Cerebellum (tissue), 4 donors: ENCODE measurements at places on chromosomes 7 and 10. TPM values are rescaled to one million over a fixed set of nuclear protein-coding genes. Genes with fewer than 3 reads are reported as not detected.

GRCh38 chr7:28570970-28571288 lies 158.6 kb downstream of the CREB5 start:
- DNase-seq, result no peak

GRCh38 chr7:4809091-4809591 lies 33.7 kb downstream of the AP5Z1 start:
- DNase-seq, result no peak

DNA sequence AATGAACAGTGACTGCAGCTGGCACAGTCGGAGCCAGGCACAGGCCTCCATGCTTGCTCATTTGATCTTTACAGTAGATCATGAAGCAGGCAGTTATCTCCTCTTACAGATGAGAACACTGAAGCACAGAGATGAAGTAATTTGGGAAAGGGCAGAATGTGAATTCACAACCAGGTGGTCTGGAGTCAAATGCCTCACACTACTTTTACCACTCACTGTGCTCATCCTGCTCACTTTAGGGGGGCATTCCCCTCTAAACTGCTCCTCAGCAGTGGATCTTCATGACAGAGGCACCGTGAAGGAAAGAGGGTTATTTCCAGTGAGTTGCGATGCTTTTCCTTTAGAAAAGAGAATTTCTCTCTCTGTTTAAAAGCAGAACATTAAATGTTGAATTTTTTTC lies 15.1 kb downstream of the SNX10 start:
- no peak for DNase-seq

GRCh38 chr10:113331961-113332360 lies 220.9 kb upstream of the HABP2 start:
- no peak for DNase-seq

DNA sequence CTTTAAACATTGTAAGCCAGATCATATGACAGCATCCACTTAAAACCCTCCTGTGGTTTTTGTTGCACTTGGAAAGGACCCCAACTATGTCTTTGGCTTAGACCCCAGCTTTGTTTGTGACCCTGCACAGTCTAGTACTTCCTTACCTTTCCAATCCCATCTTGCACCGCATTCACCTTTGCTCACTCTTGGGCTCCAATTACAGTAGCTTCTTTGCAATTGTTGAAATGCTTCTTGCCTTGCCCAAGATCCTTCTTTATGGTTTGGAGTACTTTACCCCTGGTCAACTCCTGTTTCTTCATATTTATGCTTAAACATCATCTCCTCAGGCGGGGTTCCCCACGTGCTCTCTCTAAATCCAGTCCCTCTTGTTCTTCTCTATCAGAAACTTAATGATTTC lies 162.6 kb downstream of the PTEN start:
- DNase-seq, result no peak

The JAKMIP3 gene
- 4.9 TPM for total RNA-seq

The HOXA6 gene
- not detected for total RNA-seq

DNA sequence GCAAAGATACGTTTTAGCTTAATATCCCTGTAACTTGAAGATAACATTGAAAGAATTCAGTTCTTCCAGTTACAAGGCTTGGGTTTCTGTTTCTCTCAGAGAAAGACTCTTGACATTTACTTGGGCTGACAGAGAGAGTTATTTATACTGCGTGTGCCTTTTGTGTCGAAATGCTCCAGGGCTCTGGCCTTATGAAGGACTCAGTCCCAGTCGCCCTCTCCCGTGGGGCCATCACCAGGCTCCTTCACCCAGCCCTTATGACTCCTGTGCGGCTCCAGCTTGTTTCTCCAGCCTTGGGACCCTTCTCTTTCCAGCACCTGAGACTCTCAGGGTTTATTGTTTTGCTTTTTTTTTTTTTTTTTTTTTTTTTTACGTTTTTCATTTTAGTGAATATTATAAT lies 242.3 kb upstream of the DKK1 start:
- DNase-seq, result no peak

The TSPAN13 gene
- total RNA-seq, result 56.8 TPM

GRCh38 chr7:107560898-107561516 lies 2.7 kb downstream of the COG5 start:
- no peak for DNase-seq

The BICC1 gene
- total RNA-seq, result 6.4 TPM

The GSDME gene
- total RNA-seq, result 31.3 TPM

- no peak for DNase-seq
Measured at GRCh38 chr10:33381451-33382215, 47.2 kb upstream of the NRP1 start.

- no peak for DNase-seq
Measured at GRCh38 chr10:22310928-22311327, 5.3 kb upstream of the COMMD3 start.

GRCh38 chr7:19106241-19107080 lies 11.0 kb downstream of the TWIST1 start:
- no peak for DNase-seq

GRCh38 chr7:22726907-22727713 lies at the start of gene IL6:
TSS of gene IL6 (plus strand) at chr7:22727200. CDS start at chr7:22727263, 63 bp downstream.
- DNase-seq, result no peak

DNA sequence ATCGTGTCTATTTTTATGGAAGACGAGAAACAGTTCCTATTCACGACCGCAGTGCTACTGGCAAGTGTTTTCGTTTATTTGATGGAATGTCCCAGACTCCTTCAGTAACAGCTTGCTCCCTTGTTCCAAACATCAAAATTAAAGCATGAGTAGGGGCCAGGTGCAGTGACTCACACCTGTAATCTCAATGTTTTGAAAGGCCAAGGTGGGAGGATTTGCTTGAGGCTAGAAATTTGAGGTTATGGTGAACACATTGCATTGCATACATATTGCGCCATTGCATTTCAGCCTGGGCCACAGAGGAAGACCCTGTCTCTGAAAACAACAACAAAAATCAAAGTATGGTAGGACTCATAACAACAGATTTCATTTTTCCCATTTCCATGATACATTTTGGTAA lies 22.8 kb downstream of the PTTG1IP2 start:
- DNase-seq, result no peak

The TAS2R5 gene
- total RNA-seq, result 10.6 TPM

DNA sequence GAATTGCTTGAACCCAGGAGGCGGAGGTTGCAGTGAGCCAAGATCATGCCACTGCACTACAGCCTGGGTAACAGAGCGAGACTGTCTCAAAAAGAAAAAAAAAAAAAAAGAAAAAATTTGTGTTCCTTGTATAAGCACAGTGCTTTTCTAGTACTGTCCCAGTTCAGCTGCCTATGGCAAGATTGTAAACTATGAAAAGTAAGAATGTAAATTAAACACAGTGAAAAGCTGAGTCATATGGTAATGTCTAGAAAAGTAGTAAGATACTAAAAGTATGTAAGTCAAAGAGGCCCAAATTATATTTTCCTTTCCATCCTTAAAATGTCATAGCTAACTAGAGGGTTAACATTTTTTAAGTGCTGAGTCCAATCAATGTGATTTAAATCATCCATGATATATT lies 42.8 kb downstream of the RBM20 start:
- no peak for DNase-seq

The PGAM1 gene
- 96.3 TPM for total RNA-seq

GRCh38 chr7:30778255-30779025 lies 7.2 kb downstream of the MINDY4 start:
- no peak for DNase-seq

- no peak for DNase-seq
Measured at GRCh38 chr10:104032144-104032775, 53.4 kb downstream of the COL17A1 start.

- DNase-seq, result peak; percentile 52
Measured at GRCh38 chr10:104300736-104301292, 31.8 kb downstream of the GSTO2 start.

DNA sequence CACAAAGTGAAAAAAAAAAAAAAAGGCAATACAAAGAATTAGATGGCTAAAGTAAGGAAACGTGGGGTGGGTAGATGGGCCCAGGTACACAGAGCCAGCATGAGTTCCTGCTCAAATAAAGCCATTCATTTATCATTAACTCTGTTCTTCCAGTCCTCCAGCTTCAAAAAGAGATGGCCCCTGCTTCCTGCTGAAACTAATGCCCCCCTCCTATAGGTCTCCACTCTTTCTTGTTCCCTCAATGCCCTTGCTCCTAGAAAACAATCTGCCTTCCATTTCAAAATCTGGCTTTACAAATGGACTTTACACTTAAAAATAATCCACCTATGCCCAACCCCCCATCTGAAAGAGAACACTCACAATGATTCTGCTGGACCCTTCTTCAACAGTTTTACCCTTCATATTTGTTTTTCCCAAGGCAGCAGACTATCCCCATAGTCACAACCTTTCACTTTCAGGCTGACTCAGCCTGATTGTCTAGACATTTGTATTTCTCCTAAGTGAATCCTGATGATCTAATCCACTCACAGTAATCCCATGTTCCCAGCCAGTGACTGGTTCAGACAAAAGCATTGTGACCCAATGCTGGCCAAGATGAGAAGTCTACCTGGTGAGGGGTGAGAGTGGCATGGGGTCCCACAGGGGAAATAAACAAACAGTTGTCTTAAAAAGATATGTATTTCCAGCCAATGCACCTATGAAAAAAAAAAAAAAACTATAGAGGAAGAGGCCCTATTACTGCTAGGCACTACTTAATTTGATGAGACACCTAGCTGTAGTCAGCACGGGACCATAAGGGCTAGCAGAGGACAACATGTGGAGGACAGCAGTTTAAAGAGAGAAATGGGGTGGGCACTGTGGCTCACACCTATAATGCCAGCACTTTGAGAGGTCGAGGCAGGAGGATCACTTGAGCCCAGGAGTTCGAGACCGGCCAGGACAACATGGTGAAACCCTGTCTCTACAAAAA lies 74.6 kb upstream of the GRID1 start:
- no peak for DNase-seq

- DNase-seq, result no peak
Measured at GRCh38 chr7:2575046-2575732, 16.4 kb downstream of the IQCE start.

The SUN3 gene
- total RNA-seq, result 0.36 TPM

GRCh38 chr10:91576096-91576545 lies 56.8 kb downstream of the PPP1R3C start:
- no peak for DNase-seq

- DNase-seq, result no peak
Measured at GRCh38 chr10:94200146-94200837, 162.4 kb downstream of the NOC3L start.

GRCh38 chr10:49040601-49041000 lies 74.7 kb downstream of the VSTM4 start:
- DNase-seq, result no peak

- no peak for DNase-seq
Measured at GRCh38 chr7:28151965-28152364, 28.6 kb downstream of the JAZF1 start.

The SPDYE8 gene
- not detected for total RNA-seq

DNA sequence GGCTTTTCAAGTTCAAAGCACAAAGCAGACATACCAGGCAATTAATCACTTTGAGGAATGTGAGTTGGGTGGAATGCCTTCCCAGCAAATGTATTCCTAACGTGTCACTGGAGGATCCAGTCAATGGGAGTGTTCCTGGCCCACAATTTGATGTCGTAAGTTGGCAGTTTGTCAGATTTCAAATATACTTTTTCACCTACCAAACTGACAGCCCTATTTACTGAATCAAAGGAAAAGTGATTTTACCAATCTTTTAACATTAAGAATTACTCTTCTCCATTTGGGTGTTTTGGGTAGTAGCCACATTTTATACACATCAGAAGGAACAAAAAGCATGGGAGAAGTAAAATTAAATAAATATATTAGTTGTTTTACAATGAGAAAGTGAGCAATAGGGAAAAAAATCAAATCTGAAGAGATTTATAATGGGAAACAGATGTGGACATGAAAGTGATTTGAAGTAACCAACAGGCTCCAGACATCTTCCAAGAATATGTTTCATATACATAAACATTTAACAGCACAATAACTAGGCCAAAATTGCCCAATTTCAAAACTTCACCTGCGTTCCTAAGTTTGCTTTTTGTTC lies 222.9 kb downstream of the MTERF1 start:
- DNase-seq, result no peak

GRCh38 chr7:824081-824480 lies 8.2 kb upstream of the SUN1 start:
- no peak for DNase-seq

GRCh38 chr7:131543298-131543697 lies 13.1 kb downstream of the PODXL start:
- no peak for DNase-seq

The BLOC1S2 gene
- total RNA-seq, result 42.6 TPM

The NPSR1 gene
- 4.4 TPM for total RNA-seq

- DNase-seq, result no peak
Measured at GRCh38 chr7:2614631-2615330, 17.0 kb upstream of the TTYH3 start.

The OR2A1 gene
- not detected for total RNA-seq

DNA sequence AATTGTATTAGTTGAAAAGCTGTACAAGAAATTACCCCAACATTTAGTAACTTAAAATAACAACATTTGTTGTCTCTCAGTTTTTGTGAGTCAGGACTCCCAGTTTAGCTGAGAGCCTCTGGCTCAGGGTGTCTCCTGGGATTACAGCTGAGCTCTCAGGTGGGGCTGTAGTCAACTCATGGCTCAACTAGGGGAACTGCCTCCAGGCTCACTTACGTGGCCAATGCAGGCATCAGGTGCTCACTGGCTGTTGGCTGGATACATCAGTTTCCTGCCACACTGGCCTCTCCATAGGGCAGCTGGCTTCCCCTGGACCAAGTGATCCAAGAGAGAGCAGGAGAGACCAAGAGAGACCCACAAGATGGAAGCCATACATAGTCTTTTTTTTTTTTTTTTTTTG lies 17.5 kb downstream of the CCNY start:
- no peak for DNase-seq

DNA sequence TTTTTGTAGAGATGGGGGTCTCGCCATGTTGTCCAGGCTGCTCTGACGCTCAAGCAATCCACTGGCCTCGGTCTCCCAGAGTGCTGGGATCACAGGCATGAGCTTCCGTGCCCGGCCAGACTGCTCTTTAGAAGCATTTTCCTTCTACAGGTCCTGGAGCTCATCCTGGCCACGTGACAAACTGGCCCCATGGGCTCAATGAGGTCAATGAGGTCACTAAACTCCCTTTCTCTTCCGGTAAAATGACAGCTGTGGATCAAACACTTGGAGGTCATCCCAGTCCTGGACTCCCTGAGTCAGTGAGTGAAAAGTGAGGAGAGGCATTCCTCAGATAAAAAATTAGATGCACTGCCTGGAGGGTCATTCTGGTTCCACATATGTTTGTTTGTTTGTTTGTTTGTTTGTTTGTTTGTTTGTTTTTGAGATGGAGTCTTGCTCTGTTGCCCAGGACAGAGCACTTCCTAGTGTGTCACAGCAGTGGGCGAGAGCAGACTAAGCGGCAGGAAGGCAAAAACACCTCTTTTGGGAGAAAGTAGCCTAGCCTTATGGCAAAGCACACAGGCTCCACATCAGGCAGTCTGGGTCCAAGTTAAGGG lies 134.9 kb downstream of the TNS3 start:
- DNase-seq, result no peak

The SFTPA1 gene
- 4.4 TPM for total RNA-seq
